ENCODE measurements at places on chromosomes 4 and X.

DNA sequence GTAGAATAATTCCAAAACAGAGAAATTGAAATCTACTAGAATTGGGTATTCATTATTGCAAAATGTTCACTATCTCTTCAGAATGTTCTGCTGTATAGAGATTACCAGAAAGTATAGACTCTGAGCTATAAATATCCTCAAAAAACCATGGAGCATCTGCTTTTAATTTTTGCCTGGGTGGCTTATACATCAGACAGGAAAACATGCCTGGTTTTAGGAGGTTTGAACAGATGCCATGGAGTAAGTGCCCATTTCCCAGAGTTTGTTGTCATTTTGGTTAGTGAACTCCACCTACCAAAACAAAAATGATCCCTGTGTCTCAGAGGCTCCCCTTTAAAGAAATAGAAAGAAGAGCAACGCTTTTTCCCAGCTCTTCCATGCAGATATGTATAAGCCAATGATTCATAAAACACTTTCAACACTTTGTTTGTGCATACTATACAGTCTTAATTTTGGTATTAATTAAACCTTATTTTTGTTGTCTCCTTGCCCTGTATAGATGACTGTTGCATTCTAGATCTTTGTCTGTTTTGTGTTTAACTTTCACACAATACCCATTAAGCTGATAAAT is 68.7 kb downstream of the MEPE start:
- no peak for DNase-seq

GRCh38 chr4:177191991-177192390 is 117.7 kb upstream of the NEIL3 start:
- no peak for DNase-seq

GRCh38 chr4:181611946-181612600 is 631.1 kb upstream of the TENM3 start:
- no peak for DNase-seq

DNA sequence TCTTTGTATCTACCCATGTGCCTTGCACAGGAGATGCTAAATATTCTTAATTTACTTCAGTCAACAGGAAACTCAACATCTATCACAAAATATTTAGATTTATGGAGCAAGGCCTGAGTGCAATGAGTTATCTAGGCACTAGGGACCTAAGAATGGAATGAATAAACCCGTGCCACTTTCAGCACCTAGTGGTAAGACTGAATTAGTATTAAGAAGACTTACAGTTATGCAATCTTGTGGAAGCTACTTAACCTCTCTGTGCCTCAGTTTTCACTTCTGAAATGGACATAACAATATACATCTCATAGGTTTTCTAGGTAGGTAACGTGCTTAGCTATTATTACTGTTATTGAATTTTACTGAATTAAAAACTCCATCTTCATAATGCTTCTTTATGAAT is 144.6 kb upstream of the MAP3K15 start:
- no peak for DNase-seq

DNA sequence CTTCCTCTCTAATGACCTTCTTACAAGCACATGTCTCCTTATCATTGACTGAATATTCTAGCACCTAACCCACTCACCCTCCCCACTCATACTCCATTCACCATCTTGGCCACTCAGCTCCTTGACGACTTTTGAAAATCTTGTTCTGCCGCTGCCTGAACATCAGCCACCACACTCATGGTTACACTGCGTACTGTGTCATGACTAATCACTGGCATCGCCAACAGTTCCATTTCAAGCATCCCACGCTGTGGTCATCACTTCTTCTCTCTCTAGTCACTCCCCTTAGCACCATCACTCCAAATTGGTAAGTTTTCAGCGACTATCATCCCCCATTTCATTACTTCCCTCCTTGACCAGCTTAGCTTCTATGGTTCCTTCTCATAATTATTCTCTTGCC is 352.8 kb downstream of the MAPK10 start:
- no peak for DNase-seq
